Stimulated activated CD4-positive, alpha-beta T cell treated with anti-CD3 and anti-CD28 coated beads, Interleukin-4, amount 100 ng/mL, for 4 hours (primary cell): ENCODE measurements at places on chromosomes 1 and 21.

DNA sequence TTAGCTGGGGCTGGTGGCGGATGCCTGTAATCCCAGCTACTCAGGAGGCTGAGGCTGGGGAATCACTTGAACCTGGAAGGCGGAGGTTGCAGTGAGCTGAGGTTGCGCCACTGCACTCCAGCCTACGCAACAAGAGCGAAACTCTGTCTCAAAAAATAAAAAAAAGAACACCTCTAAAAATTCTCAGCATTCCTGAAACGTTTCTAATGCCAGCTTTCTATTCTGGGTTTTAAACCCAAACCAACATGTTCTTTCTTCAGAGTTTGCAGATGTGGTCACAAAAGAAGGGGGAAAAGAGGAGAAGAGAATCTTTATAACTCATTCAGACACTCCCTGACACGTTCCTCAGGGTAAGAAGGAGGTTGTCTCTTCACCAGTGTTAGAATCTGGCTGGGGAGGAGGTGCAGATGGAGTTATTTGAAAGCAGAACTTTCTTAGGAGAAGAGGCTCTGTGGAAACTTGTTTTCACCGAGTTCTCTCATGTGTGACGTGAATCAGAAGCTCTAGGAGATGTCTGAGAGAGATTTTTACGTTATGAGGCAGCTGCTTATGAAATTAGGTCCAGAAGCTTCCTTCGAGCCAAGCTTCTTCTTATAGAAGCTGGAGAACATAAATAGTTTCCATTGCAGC, 17.8 kb upstream of the CNR2 start:
- DNase-seq, result no peak

GRCh38 chr1:65952696-65953095, 160.0 kb downstream of the PDE4B start:
- DNase-seq, result no peak

GRCh38 chr1:240395336-240395735, 216.6 kb downstream of the GREM2 start:
- DNase-seq, result no peak

- DNase-seq, result no peak
Measured at GRCh38 chr1:74334147-74334546, 99.0 kb downstream of the TNNI3K start.

GRCh38 chr1:170397061-170397460, 134.9 kb upstream of the GORAB start:
- DNase-seq, result no peak

DNA sequence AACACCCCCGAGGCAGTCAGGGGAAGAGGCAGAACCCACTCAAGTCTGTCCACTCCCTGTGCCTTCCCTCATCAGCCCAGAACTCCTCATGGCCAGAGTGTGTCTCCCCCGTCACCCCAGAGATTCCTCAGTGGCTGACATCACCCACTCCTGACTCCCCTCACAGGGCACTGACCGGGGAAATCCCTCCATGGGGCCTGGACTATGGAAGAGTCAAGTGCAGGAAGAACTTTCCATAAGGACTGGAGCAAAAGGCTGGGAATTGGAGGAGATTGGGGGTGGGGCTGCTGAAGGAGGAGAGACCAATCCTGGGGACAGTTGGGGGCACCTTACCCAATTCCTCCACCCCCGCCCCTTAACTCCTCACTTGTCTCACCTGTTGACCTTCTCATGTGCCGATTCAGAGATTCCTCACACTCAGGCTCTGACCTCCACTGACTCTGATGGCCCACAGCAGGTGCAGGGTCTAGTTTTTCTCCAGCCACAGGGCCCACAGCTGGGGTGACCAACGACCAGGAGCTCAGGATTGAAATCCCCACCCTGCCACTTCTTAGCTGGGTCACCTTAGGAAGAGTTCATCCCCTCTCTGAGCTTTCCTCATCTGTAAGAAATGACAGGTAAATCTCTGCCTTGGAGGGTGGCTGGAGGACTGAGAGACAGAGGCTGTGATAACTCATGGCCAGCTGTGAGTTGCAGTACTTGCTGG, 481 bp upstream of the EXTL1 start:
- no peak for DNase-seq

DNA sequence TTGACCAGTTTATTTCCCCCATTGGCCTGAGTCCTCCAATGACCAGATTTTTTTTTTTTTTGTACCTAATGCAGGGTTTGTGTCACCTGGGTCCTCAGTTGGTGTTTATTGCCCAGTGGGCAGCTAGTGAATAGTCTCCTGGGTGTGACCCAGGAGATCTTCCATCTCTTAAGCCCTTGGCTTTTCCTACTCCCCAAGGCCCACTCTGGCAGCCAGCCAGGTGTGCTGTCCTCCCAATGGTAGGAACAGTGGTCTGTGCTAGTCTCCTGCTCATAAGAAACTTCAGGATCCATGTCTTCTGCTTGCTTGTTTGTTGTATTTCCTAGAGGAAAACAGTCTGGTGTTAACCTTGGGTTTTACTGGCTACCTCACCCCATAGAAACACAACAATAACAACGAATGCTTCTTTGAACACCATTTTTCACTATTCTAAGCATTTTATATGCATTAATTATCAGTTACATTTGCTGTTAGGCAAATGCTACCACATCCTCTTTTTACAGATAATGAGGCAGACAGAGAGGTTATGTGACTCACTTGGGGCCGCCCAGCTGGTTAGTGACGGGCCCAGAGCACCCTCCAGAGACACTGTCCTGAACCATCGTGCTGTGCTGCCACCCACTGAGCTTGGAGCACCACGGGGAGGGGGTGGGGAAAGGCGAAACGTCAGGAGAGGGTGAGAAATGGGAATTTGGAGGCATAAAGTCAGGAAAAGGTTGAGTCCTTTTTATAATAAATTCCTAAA, 107.5 kb downstream of the HIVEP3 start:
- DNase-seq, result peak; percentile 57

GRCh38 chr1:245888809-245889208, 618.3 kb downstream of the SMYD3 start:
- DNase-seq, result no peak

DNA sequence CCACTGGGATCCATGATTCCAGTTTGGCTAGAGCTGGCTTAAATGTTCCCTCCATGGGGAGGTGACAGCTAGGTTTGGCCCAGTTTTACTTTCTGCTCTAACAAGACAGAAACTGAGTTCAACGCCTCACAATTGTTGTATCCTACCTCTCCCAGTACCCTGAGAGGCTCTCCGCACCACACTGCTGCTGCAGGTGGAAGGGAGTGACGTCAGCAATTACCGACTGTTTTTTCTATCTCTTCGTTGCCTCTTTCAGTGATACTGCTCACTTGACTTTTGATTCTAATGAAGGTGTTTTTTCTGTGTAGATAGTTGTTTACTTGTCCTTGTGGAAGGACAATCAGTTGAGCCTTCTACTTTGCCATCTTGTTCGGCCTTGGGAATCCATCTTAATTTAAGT, 204.9 kb upstream of the DUSP10 start:
- no peak for DNase-seq

DNA sequence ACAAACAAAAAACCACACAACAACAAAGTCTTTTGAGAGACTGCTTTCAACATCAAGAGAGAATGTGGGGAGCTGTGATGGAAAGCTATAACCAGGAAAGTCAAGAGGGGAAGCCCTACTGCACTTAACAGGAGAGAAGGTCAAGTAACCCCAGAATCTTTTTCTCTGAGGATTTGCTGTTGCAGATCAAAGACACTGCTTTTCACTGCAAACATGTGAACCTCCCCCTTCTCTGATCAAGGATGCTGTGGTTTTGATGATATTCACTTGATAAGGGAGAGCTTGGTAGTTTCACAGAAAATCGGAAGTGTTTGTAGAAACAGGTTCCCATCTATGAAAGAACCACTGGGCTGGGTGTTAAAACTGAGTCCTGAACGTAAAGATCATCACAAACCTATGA, 4.8 kb downstream of the ETV3 start:
- no peak for DNase-seq

DNA sequence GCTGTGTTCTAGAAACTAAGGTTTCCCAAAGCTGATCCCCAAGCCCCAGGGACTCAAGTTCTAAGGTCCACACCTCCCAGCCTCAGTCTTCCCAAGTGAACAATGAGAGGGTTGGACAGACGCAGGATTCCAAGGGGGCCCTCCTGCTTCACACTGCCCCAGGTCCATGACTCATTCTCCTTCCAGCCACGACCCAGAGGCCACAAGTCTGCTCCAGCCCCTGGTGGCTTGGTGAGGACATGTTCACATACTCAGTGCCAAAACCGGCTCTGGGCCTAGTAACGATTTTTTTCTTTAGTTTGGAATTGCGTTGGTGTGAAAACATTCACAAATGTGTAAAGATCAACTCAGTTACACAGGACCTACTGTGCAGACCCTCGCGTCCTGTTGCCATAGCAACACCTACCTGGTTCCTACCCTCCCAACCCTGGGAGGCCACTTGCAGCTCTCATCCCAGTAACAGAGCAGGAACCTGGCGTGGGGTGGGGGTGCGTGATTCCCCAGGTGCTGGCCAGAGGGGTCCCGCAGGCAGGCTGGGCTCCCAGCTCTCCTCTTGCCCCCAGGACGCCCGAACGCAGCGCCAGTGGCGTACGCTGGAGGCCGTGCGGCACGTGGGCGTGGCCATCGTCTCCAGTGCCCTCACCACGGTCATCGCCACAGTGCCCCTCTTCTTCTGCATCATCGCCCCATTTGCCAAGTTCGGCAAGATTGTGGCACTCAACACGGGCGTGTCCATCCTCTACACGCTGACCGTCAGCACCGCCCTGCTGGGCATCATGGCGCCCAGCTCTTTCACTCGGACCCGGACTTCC, 57.0 kb downstream of the DISP3 start:
- no peak for DNase-seq

DNA sequence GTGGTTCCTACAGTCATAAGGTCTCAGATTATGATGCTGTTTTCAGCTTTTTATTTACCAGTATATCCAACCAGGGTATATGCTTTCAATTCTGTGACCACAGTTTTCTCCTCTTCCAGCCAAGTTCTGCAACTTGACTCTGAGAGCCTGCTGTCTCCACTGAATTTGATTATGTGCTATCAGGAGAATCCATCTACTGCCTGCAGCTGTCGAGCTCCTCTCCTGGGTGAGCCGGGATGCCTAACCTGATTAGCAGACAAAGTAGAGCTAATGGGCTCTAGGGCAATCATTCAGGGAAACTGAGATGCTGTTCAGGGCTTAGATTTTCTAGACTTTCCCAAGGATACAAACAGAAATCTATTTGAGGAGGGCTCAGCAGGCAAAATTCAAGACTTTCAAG, 271.5 kb upstream of the BEND5 start:
- no peak for DNase-seq

GRCh38 chr21:27192281-27192949, 225.5 kb upstream of the ADAMTS5 start:
- DNase-seq, result no peak

- no peak for DNase-seq
Measured at GRCh38 chr21:44433791-44434567, 21.3 kb upstream of the LRRC3 start.

- DNase-seq, result no peak
Measured at GRCh38 chr1:63674865-63675419, 81.7 kb downstream of the PGM1 start.

- DNase-seq, result no peak
Measured at GRCh38 chr1:20233866-20234265, 47.5 kb upstream of the PLA2G2C start.

- DNase-seq, result no peak
Measured at GRCh38 chr1:115265099-115265498, 73.0 kb downstream of the NGF start.

GRCh38 chr1:185050823-185051451, 5.6 kb downstream of the RNF2 start:
- no peak for DNase-seq

GRCh38 chr1:172451002-172451443, 7.2 kb upstream of the PIGC start:
- DNase-seq, result no peak

- no peak for DNase-seq
Measured at GRCh38 chr1:13808729-13809131, 108.7 kb downstream of the PRDM2 start.

GRCh38 chr1:1326075-1326605, 1.5 kb downstream of the CPTP start:
- no peak for DNase-seq

DNA sequence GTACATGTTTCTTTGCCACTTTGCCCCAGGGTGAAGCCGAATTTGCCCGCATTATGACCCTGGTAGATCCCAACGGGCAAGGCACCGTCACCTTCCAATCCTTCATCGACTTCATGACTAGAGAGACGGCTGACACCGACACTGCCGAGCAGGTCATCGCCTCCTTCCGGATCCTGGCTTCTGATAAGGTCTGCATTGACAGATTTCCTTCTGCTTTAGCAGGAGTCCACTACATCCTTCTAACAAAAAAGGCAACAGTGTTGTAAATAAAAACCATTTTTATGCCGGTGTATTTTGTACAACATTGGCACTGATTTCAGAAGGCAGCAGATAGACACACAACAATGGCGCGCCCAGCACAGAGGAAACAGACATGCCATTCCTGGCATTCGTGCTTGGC, 34.1 kb upstream of the MTR start:
- DNase-seq, result no peak

GRCh38 chr21:43886565-43886964, 21.5 kb downstream of the AGPAT3 start:
- DNase-seq, result no peak

DNA sequence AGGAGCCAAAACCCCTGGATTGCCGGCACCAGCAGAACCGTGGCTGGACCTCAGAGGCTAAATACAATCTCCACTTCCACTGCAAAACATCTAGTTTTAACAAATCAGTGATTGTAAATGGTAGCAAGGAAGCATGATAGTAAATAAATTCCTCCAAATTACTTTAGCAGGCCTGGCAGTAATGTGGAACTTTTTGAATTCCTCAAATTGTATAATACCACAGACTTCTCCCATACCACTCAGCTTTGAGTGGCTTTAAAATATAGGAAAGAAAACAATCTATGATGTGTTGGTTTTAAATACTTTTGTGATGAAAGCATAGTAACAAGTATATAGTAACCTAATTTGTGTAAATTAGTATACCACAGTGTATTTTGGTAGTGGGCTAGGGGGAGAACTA, 34.1 kb downstream of the NIBAN1 start:
- DNase-seq, result no peak

GRCh38 chr1:36620142-36620541, 137.4 kb upstream of the CSF3R start:
- no peak for DNase-seq

GRCh38 chr1:10901091-10901890, 104.8 kb upstream of the CASZ1 start:
- no peak for DNase-seq

DNA sequence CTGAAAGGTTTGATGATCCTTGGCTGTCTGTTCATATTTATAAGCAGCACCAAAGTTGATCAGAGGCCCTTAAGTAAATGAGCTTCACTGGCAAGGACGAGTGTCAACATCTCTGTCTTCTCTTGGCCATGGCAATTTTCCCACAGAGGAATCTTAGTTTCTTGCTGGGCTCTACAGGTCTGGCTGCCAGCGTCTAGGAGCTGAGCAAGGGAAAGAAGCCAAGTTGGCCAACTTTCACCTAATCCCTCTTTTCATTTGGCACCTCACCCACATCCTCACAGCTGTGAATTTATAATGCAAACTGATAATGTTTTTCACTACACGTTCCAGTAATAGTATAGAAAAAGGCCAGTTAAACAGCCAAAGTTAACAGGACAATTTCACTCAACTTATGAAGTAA, 99.0 kb upstream of the LBR start:
- DNase-seq, result no peak

GRCh38 chr1:53541761-53542550, 82.8 kb downstream of the DMRTB1 start:
- DNase-seq, result no peak
